ENCODE measurements at places on chromosomes 11 and 22.

DNA sequence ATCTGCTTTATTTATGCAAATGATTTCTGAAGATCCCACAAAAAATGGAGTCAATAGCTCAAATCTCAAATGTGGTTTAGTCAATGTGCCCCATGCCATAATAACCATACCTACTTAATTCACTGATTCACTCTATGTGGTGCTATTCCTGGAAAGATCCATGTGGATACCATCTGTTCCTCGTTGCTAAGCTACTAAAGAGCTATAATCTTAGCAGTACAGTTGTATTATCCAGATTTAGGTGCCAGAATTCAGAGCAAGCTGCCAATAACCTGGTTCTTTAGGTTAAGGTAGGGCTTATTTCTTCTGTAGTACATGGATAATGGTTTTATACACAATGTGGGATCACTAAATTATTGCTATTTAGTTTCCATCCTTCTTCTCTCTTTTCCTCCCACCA is 974.7 kb upstream of the CCDC90B start:
- no peak for DNase-seq

GRCh38 chr11:126874276-126874675 is 126.3 kb downstream of the KIRREL3 start:
- no peak for DNase-seq

GRCh38 chr11:61480994-61481335 is 27.6 kb upstream of the LRRC10B start:
- no peak for DNase-seq

DNA sequence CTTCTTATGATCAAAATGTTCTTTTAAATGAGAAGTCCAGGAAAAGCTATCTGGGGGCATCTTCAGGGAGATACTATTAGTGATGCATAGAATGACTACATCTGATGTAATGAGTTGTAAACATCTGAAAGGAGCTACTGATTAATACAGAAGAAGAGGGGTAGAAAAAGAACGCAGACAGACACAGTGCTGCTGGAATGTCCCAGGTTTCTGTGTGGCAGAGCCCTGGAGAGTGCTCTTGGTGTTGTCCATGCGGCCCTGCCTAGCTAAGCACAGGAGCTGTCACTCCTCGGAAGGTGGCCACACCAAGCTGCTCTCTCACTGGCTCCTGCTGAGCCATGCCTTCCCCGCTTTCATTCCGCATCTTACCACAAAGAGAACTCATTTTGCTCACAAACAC is 768.8 kb downstream of the OPCML start:
- DNase-seq, result no peak

- no peak for DNase-seq
Observed at GRCh38 chr22:40397396-40397795, 27.0 kb downstream of the SGSM3 start.

DNA sequence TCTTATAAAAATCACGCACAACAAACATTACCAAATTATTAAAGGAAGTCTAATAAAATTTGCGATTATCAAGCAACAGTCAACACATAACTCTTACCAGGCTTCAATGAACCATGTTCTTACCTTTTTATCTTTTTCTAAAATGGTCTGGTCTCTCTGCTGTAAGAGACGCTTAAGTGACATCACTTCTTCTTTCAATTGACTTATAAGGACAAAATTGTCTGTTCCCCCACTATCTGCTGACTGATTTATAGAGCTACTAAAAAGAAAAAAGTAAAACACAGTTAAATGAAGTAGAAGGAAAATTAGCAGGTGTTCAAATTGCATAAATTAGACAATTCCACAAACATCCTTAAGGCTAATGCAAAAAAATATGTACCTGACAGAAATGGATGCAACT is 10.9 kb downstream of the FAM76B start:
- DNase-seq, result no peak
